ENCODE measurements at places on chromosomes 4 and X. TPM values are rescaled to one million over a fixed set of nuclear protein-coding genes. Genes with fewer than 3 reads are reported as not detected.

- no peak overlapping the region for H3K4me3 ChIP-seq
- no peak overlapping the region for H3K27ac ChIP-seq
- no peaks in the 10 kb centered on the region for H3K27me3 ChIP-seq
- H3K36me3 ChIP-seq, result no peaks in the 10 kb centered on the region
- H3K4me1 ChIP-seq, result peaks cover 4% of the 10 kb centered on the region
- no peak for DNase-seq
Observed at GRCh38 chr4:37602454-37603069, 83.6 kb downstream of the RELL1 start.

DNA sequence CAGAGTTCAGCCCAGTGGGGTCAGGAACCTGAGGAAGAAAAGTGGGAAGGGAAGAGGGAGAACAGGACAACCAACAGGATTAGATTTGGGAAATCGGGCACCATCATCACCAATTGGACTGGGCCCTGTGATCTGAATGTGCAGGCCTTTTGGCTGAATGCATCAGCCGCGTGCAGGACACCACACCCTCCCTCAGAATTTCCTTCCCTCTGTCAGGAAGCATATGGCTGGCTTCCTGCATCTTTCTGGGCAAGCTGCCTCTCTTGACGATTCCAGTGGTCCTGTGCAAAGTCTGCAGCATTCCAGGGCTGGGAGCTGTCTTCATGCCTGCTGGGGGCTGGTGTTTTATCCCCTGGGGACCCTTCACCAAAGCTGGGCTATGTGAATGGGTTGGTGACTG, 16.4 kb downstream of the MAGEA4 start:
- H3K4me3 ChIP-seq, result no peak overlapping the region
- H3K27me3 ChIP-seq, result no peaks in the 10 kb centered on the region
- H3K4me1 ChIP-seq, result no peaks in the 10 kb centered on the region
- no peak for DNase-seq
- no peak overlapping the region for H3K27ac ChIP-seq

DNA sequence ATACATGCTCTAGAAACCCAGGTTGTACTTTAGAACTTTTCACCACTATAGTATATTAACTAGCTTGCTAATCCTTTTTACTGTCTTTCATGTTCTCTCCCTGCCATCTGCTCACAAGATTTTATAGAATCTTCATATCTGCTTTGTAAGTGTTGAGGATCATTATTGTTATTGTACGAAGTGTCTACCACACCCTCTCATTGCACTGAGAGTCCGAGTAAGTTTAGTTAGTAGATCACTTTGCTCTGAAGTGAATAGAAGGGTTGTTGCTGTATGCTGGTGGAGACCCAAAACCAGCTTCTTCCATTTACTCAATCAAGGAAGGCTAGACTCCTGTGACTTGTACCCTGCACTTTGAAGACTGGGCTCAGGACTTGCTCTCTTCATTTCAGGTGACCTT, 17.1 kb downstream of the GAB1 start:
- H3K36me3 ChIP-seq, result no peaks in the 10 kb centered on the region
- peak overlapping the region; percentile 40 for H3K27ac ChIP-seq
- DNase-seq, result no peak
- no peak overlapping the region for H3K4me3 ChIP-seq
- H3K4me1 ChIP-seq, result peaks cover 66% of the 10 kb centered on the region

GRCh38 chrX:12874581-12874980, 7.7 kb downstream of the TLR7 start:
- no peaks in the 10 kb centered on the region for H3K4me1 ChIP-seq
- no peaks in the 10 kb centered on the region for H3K36me3 ChIP-seq
- no peak overlapping the region for H3K4me3 ChIP-seq
- H3K27ac ChIP-seq, result no peak overlapping the region
- H3K27me3 ChIP-seq, result no peaks in the 10 kb centered on the region

GRCh38 chr4:75596061-75596460, 34.3 kb downstream of the CDKL2 start:
- peaks cover 5% of the 10 kb centered on the region for H3K36me3 ChIP-seq
- H3K4me1 ChIP-seq, result no peaks in the 10 kb centered on the region
- H3K27me3 ChIP-seq, result no peaks in the 10 kb centered on the region
- H3K27ac ChIP-seq, result no peak overlapping the region

DNA sequence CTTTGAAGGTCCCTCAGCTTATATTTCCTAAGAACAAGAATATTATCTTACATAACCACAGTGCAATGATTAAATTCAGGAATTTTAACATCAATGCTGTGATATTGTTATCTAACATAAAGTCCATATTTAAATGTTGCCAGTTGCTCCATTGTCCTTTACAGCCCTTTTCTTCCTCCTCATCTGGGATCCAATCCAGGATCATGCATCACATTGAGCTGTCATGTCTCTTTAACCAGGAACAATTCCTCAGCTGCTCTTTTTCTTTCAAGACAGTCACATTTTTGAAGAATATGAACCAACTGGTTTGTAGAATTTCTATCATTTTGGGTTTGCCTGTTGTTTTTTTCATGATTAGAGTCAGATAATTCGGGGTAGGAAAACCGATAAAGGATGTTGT, 12.0 kb downstream of the TMSB4X start:
- H3K4me1 ChIP-seq, result peaks cover 7% of the 10 kb centered on the region
- no peak overlapping the region for H3K27ac ChIP-seq
- DNase-seq, result no peak
- H3K4me3 ChIP-seq, result no peak overlapping the region
- no peaks in the 10 kb centered on the region for H3K27me3 ChIP-seq
- no peaks in the 10 kb centered on the region for H3K36me3 ChIP-seq

DNA sequence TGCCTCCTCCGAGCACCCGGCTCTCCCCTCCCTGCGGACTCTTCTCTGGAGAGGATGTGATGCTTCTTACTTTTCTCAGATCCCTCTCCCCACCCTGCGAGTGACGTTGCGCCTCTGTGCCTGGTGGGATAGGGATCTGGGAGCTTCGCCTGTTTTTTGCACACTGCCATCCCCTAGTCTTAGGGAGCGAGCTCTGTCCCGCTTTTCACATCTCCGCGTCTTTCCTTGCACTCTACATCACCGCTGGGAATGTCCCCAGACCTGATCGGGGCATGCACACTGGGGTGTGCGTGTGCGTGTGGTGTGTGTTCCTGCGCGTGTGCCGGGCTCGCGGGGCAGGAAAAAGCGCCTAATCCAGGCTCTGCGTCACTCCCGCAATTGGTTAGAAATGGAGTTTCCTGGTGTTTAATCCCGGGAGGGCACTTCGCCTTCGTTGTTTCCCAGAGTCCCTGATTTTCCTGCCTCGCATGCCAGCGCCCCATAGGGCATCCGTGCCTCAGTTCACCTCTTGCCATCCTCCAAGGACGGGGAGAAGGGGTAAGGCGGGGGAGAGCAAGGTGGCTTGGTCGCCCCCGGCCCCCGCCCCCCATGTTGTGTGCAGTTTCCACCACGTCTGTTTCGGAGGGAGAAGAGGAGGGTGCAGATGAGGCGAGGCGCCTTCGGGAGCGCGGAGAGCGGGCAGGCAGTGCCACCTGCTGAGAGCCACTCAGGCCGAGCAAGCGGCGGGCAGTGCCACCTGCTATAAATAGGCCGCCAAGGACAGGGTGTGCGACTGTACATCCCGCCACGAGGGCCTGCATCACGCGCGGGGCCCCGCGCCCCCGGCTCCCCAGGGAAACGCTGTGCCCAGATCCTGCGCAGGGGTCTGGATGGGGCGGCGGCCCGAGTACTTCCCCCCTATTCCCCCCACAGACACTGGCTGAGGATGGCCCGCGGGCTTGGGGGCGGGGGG, 759 bp upstream of the TBC1D1 start:
- peak overlapping the region; percentile 63 for H3K27ac ChIP-seq
- no peaks in the 10 kb centered on the region for H3K27me3 ChIP-seq
- peak overlapping the region; percentile 81 for H3K4me3 ChIP-seq
- H3K4me1 ChIP-seq, result peaks cover 10% of the 10 kb centered on the region
- DNase-seq, result peak; percentile 90
- no peaks in the 10 kb centered on the region for H3K36me3 ChIP-seq

- H3K4me1 ChIP-seq, result no peaks in the 10 kb centered on the region
- no peaks in the 10 kb centered on the region for H3K36me3 ChIP-seq
- H3K4me3 ChIP-seq, result no peak overlapping the region
Observed at GRCh38 chr4:103026868-103027267, 7.4 kb upstream of the SLC9B1 start.

DNA sequence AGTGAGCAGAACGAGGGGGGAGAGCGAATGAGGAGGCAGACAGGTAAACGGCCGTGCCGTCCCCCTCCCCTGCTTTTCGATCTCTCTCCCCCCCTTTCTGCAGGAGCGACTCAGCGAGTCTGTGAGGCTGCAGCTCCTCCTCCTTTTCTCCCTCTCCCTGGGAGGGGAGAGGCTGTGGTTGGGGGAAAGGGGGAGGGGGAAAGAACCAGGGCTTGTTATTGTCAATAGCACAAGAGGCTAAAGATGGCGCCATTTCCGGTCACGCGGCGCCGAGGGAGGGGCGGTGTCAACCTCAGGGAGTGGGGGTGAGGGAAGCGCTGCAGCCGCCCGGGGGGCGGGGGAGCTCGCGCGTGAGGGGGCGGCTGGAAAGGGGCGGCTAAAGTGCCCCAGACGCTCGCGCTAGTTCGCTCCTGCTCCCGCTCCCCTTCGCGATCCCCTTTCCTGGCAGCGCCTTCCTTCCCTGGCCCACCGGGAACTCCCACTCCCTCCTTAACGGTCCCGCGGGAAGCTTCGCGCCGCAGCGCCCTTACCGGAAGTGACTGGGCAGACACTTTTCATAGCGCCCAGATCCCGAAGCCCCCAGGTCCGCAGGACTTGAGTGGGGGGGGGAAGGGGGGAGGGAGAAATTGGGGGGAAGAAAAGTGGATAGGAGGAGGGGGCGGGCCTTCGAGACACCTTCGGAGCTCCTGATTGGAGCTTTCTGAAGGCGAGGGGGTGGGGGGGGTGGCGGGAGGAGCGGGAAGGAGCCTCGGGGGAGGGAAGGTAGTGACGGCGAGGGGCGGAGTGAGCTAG, at the start of gene CUL4B:
TSS of gene CUL4B (minus strand) at position 121 of the 792 bp plus-strand sequence. CDS start 324 bp downstream, outside the sequence.
- H3K4me3 ChIP-seq, result peak within 1 kb of the TSS; percentile 59
- peak; percentile 95 for DNase-seq
- H3K4me1 ChIP-seq, result no peaks in the 10 kb centered on the region

LRRC66 gene
- 0.12 TPM for total RNA-seq

UGT8 gene
- 2.8 TPM for total RNA-seq

CD38 gene
- 2.4 TPM for total RNA-seq

VSIG4 gene
- total RNA-seq, result 237 TPM

MMAA gene
- total RNA-seq, result 11.9 TPM

SLITRK4 gene
- 0.58 TPM for total RNA-seq
